ENCODE measurements at places on chromosomes 2 and 18.

DNA sequence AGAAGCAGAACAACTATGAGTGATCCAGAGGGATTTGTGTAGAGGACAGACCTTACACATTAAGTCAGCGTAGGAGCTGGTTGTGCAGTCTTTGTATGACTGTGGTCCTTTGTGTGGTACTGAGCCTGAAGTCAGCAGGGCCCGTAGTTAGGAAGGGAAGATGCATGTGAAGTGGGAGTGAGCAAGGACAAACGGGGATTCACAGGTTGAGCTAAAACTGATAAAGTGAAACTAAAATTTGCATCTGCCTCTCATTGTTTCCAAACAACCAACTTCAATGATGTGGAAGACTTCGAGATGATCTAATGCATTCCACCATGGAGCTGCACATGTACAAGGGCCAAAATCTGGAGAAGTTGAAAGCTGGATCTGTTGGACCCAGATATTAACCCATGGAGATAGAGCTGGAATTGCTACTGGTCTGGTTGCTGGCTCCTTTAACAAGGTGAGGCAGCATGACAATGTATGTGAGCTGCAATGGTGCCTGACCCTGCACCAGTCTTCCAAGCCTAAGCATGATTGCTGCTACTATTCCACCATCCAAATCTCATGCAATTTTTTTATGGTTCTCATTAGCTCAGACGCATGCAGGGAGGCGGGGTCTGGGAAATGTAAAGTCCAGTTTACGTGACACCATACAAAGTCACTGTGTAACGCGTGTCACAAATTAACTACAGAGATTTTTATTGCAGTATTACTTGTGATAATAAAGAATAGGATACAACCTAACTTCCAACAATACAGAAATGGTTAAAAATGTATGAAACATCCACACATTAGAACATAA lies 12.1 kb upstream of the CYBRD1 start:
- DNase-seq, result no peak

GRCh38 chr2:152309352-152310214 lies 25.4 kb upstream of the FMNL2 start:
- no peak for DNase-seq

GRCh38 chr18:72762515-72763122 lies 105.2 kb downstream of the NETO1 start:
- peak; percentile 14 for DNase-seq

GRCh38 chr2:144477957-144478311 lies 42.0 kb downstream of the ZEB2 start:
- no peak for DNase-seq

- DNase-seq, result no peak
These were observed 110.4 kb upstream of the CREB1 start for GRCh38 chr2:207419331-207419730.

- no peak for DNase-seq
These were observed 53.9 kb upstream of the SEC11C start for GRCh38 chr18:59085797-59086196.

- peak; percentile 49 for DNase-seq
These were observed at the start of gene WDSUB1 for GRCh38 chr2:159285929-159286708. WDSUB1 (minus strand) TSS chr2:159286703; CDS start chr2:159283069, 3,634 bp downstream.

- no peak for DNase-seq
These were observed 174.8 kb downstream of the HDAC4 start for GRCh38 chr2:239225871-239226561.

DNA sequence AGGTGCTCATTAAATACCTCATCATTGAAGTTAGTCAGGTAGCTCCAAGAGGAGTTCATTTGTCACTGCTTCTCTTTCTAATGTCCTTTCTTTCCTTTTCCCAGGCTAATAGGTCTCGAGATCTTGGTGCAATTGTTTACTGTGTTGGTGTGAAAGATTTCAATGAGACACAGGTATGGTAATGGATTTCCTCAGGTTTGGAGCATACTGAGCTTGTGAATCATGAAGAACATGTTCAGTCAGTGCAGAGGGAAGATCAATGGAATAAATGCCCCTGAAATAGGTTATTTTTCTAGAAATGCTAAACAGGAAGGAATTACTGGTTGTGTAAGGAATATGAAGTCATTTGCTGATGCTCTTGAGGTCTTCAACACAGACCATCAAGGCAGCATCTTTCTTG lies 62.5 kb downstream of the ANTXR1 start:
- no peak for DNase-seq

DNA sequence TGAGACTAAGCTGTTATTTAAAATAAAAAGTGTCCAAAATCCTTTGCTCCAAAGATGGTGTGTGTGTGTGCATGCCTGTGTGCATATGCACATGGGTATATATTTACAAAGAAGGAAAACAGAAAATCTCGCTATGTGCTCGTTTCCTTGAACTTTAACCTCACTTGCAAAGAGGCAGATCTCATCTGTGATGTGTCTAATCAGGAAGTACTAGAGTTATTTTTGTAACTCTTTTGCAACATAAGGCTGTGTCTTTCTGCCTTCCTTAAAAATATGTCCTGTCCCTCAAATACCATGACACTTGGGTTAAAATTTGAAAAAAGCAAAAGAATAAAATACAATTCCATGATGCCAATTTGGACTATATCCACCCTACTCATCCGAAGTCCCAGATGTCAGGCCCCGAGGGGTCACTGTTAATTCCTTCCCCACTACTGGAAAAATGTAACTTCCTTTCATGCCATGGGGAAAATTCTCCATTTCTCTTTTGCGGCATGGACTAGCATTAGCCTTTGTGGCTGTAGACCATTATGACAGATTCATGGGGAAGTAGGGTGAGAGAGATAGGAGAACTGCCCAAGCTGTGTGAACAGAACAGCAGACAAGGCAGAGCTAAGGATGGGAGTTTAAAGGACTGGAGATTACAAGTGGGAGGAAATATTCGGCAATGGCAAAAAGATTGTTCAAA lies 191.3 kb downstream of the MYO1B start:
- no peak for DNase-seq
